ENCODE measurements at places on chromosomes 4 and X.
A peak's percentile ranks its signal among the peaks of the same experiment; 100 is the strongest.

GRCh38 chr4:146857298-146857697, 88.4 kb downstream of the TTC29 start:
- no peak for DNase-seq

GRCh38 chr4:42710329-42710728, 53.4 kb upstream of the ATP8A1 start:
- DNase-seq = no peak

DNA sequence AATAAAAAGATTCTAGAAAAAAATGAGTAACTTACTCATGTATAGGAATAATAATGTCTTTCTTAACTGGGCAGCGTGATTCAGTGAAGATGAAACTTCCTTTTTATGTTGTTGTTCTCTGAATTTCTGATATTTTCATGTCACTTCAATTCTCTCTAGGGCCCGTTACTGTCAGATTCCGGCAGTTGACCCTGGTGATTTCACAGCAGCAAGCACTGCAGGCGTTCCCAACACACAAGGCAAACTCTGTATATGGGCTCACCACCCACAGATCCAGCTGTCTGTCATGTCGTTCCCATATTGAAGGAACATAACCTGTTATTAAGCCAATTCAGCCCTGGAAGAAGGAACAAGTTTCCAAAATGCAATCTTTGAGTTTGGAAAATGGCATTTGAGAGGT, 288.3 kb upstream of the GALNTL6 start:
- no peak for DNase-seq

DNA sequence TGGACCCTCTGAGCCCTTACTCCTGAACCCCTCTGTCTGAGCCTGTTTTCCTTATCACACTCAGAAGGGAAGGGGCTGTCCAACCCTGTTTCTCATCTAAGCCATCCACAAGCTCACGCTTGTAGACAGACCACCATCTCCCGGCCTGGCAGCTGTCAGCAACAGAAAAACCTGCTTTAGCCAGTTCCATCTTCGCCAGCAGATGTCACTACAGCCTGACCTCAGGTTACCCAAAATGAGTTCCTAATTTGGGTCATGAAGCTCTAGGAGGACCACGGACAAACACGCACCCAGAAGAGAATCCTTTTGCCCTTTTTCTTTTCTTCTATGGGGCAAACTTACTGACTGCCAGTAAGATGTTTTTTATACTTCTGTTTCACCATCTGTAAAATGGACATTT, 445.4 kb downstream of the BCOR start:
- DNase-seq = no peak

DNA sequence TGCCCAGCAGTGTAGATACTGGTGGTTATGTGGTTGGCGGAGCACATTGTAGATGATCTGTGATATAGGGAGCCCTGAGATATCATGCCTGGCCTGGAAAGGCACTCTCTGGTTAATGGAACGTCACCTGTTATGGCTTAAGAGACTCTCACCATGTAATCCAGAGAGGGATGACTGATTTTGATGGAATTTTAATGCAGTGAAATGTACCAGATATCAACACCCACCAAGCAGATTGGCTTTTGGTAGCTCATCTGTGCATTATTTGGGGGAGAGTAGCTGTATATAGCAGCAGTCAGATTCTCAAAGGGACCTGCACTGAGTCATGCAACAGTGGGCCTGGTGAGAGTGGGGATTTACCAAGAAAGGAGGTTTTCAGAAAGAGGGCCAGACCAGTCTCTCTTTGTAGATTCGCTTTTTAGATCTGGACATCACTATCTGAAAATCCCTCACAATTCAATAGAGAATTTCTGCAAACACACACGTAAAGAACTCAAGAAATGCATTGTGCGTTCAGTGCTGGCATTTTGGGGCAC, 17.3 kb downstream of the TSC22D3 start:
- DNase-seq = no peak

- DNase-seq = peak; percentile 18
Measured at GRCh38 chrX:53440621-53441517, 6.7 kb upstream of the HSD17B10 start.

GRCh38 chr4:30770049-30770549, 49.9 kb downstream of the PCDH7 start:
- no peak for DNase-seq

DNA sequence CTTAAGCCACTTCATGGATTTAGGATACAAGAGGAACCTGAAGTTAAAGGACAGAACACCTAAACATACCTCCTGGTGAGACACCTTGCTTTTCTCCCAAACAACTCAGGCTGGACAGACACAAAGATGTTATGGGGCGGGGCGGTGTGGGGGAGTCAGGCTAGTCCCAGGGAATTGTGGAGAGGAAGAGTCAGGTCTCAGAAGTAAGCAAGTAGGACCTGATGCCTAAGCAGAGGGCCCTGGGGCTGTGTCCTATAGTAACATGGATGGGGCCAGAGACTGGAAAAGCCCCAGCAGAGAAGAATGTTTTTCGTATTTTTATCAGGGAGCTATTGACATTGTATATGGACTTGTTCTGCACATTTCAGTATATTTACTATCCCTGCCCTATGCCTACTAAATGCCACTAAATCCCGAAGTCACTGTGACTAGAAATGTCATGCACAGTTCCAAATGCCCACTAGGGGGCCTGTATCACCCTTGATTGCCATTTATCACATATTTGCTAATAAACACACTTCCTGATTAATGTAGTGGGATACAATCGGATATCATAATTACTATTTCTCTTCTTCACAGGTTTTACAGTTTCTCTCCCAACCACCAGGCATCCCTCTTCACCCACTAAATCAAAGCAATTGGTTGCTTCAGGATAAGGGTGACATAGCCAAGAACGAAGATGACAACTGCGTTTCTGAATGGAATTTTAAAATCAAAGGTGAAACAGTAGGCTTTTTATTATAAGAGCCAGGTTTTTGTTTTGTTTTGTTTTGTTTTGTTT, 23.8 kb upstream of the ARHGAP10 start:
- peak; percentile 53 for DNase-seq

DNA sequence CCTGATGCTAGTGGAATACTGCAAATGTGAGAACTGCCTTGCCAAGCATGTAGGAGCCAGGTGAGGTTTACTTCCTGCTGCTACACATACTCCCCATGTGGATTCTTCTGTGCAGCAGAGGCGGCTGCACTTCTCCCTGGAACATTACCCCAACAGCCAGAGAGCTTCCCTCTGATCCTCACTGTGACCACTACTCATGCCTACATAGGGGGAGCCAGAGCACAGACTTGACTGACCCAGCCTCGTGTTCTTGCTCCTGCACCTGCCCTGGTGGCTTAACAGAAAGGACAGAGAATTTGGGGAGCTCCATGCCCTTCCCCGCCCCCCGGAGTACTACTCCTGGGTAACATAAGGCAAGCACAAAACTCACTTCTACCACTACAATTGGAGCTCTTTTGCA, 38.4 kb downstream of the UGT2A2 start:
- no peak for DNase-seq

DNA sequence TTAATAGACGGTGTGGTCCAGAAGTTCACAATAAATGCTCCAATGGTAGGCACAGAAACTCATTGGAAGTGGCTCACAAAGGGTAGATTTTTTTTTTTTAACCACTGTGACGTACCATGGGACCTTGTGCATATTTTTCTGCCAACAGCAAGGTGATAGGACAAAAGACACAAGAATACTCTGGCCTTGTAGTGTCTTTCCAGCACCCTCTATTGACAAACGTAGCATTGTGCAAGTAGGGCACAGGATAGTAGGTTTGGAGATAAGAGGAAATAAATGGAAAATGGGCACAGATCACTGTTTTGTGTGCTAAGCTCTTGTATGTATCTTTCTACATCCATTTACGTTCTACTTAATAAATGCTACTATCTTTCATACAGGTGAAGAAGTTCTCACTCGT, 2054.9 kb downstream of the PCDH7 start:
- DNase-seq = no peak

GRCh38 chrX:101485212-101485949, at the start of gene ARMCX4:
TSS of gene ARMCX4 (plus strand) at chrX:101485456. CDS start at chrX:101488590, 3,134 bp downstream.
- no peak for DNase-seq

DNA sequence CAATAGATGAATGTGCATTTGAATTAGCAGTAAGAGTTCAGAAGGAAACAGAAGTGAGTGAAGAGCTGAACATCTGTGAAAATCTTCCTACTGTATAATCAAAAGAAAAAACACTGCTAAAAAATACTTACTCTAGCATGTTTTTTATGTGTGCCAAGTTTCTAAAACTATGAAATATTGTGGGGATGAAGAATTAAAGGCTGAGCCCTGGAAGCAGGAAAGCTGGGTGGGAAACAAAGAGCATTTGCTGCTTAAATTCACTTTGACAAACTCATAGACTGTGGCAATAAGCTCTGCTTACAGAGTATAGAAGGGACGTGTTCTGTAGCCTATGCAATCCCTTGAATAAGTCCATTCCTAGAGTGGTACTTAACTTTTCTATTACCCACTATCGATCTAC, 261.7 kb downstream of the ANKRD50 start:
- no peak for DNase-seq

GRCh38 chrX:140712413-140713173, 3.0 kb downstream of the LINC00632 start:
- DNase-seq = no peak

DNA sequence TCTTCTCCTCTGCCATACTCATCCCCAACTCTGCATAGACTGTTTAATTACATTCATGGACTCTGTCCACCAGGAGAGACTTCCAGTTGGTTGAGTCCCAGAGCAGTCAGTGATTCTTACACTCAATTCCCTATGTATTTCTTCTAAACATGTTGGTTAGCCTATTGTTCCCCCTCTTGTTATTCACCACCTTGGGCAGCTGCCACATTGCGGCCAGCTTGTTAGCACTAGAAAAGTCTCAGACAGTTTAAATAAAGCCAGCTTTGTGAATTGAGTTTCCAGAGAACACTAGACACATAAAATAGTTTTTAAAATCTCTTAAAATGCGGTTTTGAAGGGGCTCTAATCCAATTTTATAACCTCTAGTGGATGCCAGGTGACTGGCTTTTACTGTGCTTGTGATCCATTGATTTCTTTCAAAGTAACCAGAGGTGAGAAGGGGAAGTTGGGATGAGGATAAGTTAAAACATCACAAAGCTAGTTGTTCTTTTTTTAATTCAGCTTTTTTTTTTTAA, 827.7 kb downstream of the FSTL5 start:
- no peak for DNase-seq

DNA sequence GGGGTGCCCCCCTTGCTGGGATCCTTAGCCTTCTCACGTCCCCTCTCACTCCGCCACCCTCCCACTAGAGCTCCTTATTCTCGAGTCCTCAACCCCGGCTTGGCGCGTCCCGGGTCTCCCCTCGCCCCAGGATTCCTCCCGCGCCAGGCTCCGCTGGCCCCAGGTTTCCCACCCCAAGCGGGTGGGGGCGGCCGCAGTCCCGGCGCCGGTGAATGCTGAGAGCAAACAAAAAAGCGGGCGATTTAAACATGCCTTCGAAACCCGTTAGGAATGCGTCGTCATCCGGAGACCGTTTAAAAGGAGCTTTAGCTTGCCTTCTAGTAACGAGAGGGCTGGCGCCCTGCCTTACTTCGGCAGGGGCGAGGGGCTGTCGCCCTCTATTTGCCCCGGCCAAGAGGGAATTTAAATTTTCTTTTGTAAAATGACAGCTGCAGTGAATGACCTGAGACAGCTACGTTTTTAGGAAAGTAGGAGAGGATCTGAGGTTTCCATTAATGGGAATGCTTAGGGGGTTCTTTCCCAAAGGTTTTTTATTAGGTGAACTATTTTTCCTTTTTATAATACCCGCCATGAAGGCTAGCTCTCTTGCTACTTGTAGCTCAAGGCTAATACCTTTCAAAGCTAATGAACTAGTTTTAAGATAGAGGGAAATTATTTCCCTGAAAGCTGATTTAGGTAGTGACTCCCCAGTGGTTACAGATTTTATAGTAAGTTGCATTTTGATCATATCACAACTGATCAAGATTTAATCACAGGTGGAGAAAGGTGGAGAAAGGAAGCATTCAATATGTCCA, 3.1 kb downstream of the JADE1 start:
- DNase-seq = peak; percentile 45

DNA sequence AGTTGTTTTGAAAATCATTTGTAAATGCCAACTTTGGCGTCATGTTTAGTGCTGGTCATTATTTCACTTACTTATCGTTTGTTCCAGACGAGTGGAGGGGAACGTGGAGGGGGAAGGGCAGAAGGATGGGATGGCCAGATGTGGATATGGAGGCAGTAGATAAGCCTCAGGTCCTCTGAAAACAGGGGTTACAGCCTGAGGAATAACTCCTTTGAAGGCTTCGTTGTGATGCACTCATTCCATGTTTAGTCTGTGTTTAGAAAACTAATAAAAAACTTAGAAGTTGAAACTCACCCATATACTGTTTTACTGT, 1.1 kb downstream of the MOB1B start:
- peak; percentile 95 for DNase-seq

DNA sequence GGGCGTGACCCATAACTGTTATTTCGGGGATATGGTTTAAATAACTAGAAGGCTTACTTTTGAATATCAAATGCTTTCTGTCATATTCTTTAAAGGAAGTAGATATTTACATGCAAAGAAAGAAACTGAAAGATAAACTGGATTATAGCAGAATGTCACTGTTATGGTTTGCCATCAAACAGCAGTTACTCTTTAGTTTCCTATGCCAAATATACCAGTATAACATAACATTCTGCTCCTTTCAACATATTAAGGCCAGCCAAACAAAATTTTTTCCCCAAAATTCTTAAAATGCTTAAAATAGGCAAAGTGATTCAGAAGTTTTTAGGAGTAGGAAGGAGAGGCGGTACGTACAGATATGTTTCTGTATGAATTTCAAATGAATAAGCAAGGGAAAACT, 27.0 kb downstream of the KDM6A start:
- no peak for DNase-seq

Measured in hematopoietic multipotent progenitor cell treated with erythropoietin and hydrocortisone succinate and interleukin-3 and kit ligand, for 17 days (in vitro differentiated cells).